Right hindlimb (tissue), 1 donor: ENCODE measurements at places on chromosomes 4 and X.

DNA sequence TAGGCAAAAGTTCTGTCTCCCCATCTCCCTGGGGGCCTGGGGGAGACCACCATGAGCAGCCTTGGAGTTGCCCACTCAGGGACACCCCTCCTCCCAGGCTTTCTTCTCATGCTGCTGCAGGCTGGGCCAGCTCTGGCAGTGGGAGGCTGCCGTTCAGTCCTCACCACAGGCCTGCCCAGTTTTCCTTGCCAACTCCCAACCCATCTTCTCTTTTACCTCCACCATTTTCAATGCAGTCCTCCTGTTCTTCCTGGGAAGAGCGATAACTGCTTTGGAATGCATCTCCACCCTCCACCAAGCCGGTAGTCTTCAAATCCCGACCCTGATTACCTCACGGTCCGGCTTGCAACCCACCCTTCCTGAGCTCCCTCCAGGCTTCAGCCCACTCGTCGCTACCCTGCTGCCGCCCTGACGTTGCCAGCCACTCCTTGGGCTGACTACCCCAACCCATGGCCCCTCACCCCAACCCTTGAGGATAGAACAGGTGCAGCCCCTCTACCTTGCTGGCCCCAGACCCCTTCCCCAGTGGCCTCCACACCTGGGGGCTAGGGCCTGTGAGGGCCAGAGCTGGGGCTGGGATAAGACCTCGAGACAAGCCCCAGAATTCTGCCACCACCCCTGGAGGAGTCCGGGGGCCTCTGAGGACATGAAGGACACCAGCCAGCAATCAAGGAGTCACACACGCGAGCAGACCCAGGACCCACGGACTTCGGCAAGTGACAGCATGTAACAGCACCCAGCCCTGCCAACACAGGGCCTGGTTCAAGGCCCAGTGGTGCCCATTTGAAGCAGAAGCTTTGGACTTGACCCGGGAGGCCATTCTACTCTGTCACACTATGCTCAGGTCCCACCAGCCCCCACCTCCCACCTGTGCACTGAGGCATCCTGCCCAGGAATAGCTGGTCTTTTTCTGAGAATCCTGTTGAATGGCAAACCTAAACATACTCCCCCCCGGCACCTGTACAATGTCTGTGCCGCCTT is 9.2 kb downstream of the WDR1 start:
- DNase-seq = no peak

DNA sequence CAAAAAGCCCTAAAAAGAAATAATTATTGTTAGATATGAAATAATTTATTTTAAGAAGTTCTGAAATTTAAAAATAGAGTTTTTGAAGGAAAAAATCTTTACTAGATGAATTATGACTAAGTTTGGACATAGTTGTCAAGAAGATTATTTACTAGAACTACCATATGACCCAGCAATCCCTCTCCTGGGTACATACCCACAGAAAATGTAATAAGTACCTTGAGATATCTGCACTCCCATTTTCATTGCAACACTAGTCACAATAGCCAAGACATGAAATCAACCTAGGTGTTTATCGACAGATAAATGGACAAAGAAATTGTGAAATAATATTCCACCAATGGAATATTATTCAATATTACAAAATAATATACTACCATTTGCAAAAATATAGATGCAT is 109.9 kb downstream of the PDHA2 start:
- DNase-seq = no peak

DNA sequence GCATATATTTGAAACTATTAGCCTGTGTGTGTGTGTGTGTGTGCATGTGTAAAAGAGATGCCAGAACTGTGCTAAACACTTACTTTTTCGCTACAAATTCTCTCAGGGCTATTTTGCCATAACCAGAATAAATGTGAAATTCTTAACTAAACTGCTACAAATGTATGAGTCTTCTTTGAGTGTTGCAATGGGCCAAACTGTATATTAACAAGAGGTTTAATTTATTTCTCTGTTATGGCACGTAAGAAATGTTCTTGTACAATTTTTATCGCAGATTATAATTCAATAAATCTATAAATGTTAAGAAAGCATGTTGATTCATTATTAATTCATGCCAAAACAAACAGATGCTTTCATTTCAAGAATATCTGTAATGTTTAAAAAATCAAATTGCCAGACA is 454.5 kb upstream of the PCDH7 start:
- DNase-seq = no peak

GRCh38 chr4:118280501-118281218 is 72.1 kb downstream of the PRSS12 start:
- DNase-seq = peak; percentile 67

DNA sequence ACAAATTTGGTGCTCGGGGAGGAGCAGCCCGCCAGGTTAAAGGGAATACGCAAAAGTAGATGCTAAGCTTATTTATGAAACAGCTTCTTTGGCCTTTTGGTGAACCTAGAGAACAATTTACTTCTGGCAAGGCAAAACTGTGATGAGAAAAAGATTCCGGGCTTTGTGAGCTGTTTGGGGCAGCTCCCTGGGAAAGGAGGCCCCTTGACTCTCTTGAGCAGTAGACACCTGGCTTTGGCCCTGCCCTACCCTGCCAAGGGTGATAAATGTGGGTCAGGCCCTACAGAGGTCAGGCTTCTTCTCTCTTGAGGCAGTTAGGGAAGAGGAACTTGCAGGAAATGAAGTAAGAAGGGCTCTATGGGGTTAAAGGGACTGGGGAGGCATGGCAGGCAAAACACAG is 509.6 kb downstream of the MID1IP1 start:
- peak; percentile 37 for DNase-seq

DNA sequence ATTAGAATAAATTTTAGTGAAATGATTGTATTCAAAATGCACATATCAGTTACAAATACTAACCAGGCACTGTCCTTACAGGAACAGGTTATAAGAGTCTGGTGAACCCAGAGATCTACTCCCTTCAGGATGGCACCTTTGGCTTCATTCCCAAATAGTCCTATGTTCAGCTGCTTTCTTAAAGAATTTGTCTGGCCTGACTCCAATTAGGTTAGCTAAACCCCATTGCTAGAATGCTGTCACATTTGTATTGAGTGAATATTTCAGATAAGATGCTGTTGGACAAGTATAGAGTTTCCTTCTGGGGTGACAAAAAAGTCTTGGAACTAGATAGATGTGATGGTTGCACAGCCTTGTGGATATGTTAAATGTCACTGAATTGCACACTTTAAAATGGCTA is 69.4 kb downstream of the EFHC2 start:
- DNase-seq = no peak

GRCh38 chrX:40875476-40875875 is 140.1 kb upstream of the MED14 start:
- no peak for DNase-seq

GRCh38 chr4:93879919-93880318 is 51.4 kb downstream of the ATOH1 start:
- DNase-seq = no peak

DNA sequence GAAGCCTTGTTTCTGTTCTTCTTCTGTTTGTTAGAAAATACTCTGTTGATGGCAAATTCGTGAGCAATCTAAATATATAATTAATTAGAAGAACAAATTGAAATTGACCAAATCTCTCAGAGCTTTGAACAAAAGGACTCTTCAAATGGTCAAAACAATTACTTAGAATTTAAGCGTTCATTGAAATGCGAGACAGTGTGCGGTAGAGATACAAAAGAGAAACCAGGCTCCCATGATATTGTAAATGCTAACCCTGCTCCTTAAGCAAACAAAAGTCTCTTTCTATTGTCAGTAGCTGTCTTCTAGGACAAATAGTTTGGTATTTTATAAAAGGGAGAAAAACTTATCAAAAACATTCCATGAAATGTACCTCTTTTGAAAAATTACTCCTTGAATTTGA is 453.4 kb upstream of the MAGEB2 start:
- no peak for DNase-seq

DNA sequence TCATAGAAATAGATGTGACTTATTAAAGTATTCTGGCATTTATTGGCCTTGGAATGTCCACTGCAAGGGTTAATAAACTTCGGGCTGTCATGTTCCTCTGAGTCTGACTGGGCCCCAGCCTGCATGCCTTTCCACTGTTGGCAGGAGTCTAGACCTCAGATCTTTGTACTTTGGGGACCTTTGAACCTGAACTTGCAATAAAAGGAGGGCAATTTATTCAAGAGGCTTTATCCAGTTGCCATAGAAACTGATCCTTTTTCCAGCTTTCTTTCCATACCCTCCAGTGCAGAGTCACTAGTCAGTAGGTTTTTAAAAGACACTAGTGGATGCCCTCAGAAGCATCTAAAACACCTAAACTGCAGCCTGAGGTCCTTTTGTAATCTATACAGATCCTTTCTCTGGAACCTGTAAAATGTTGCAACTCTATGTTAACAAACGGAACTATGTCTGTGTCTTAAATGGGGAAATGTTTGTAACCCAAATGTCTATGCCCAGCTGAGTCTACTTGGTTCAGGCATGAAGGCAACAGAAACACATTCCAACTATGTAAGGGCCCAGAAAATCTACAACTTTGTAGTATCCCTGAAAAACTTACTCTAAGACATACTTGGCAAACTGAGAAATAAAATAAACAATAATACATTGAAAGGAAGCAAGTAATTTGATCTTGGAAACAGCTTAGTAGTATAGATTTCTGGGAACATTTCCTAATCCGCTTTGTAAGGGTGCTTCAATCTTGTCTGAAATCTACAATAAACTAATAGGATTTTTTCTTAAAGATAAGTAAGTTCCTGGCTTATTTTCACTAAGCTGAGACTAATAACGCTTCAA is 41.5 kb downstream of the SOWAHB start:
- peak; percentile 51 for DNase-seq

DNA sequence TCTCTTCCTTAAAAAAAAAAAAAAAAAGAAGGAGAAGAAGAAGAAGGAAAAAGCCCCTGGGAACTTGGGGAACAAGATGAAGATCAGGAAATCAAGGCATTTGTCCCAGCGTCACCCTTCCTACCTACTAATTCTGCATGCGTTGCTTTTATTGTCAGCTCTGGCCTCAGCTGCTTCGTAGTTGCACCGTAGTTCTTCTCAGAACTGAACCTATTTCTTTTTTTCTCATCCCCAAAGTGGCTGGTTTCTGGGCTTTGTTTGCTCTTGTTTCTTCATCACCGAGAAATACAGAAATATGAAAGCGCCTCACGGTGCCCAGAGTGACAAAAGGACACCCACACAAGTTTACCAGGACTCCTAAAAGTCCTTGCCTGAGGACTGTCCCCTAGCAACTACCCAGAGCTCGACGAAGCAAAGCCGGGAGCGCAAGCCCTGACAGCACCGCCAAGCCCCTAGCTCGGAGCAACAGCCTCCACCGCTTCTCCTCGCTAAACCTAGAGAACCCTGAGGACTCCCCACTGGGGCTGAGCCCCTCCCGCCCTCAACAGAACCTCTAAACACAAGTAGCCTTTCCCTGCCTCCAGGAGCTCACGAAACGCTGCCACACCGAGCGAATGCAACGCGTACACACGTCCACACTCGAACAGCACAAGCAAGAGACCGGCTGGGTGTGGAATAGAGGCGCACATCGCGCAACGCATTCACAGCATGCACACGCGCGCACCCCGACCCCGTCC is 710 bp downstream of the PRKG2 start:
- no peak for DNase-seq

- DNase-seq = no peak
These were observed 106.3 kb upstream of the CBR4 start for GRCh38 chr4:169116270-169116901.

GRCh38 chrX:48785540-48786214 is 713 bp upstream of the GATA1 start:
- no peak for DNase-seq

GRCh38 chrX:110588164-110588563 is 207.5 kb downstream of the CHRDL1 start:
- no peak for DNase-seq

DNA sequence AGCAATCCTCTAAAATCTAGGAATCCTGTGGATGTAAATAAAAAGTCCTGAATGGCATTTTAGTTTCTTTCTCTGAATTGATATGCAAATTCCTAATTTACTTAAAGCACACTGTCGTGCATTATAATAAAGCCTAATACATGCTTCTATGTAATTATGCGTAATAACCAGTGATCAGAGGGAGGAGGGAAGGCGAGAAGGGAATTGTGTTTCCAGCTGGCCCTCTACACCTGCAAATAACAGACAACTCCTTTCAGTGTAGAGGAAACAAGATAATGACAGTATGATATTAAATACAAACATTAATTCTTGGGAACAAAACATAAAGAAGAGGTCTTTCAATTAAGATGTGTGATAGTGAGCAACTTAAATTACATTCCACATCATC is 419.6 kb upstream of the LCORL start:
- DNase-seq = no peak

DNA sequence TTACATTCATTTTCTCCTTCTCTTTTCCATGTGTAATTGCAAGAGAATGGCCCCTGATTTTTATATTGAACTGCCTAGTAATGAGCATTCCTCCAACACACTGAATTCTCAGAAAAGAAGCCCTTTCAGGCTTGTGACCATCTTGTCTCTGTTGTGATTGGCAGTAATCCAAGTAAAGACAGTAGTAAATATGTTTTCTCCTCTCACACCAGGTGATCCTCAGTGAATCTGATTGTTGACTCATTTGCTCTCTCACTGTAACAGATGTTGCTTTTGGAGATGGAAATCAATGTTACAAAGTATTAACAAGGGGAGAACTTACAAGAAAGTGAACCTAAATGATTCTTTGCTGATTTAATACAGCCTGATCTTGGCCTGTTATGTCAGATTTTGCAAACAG is 271.0 kb downstream of the AFF2 start:
- DNase-seq = no peak

GRCh38 chr4:48832571-48832970 is 1.7 kb downstream of the OCIAD1 start:
- DNase-seq = peak; percentile 30

DNA sequence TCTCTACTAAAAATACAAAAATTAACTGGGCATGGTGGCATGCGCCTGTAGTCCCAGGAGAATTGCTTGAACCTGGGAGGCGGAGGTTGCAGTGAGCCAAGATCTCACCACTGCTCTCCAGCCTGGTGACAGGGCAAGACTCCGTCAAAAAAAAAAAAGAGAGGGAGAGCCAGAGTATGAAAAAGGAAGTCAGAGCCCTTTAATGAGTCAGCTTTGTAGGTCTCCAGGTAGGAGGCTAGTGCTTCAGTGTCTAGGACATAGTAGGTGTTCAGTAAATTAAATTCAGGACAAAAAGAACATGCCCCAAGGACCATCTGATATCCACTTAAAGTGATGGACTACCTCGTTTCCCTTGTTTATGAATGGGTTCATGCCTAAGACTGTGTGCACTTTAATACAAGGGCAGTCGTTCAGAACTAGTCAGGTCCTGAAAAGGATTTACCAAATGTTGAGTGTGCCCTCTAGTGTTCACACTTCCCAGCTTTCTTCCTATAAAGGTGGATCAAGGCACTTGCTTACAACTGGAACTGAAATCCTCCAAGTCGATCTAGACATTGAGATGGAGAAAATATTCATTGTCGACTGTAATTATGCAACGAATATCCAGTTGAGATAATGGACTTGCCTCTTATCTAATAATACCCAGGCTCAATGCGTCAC is 29.0 kb downstream of the F9 start:
- DNase-seq = peak; percentile 23

- no peak for DNase-seq
These were observed 168.7 kb downstream of the SCFD2 start for GRCh38 chr4:53196882-53197771.
